ENCODE measurements at places on chromosomes 12 and 14.
A peak's percentile ranks its signal among the peaks of the same experiment; 100 is the strongest.

- no peak for DNase-seq
Observed at GRCh38 chr14:23326491-23327332, 5.5 kb downstream of the PABPN1 start.

- DNase-seq, result no peak
Observed at GRCh38 chr12:96386794-96387193, 13.4 kb downstream of the CDK17 start.

DNA sequence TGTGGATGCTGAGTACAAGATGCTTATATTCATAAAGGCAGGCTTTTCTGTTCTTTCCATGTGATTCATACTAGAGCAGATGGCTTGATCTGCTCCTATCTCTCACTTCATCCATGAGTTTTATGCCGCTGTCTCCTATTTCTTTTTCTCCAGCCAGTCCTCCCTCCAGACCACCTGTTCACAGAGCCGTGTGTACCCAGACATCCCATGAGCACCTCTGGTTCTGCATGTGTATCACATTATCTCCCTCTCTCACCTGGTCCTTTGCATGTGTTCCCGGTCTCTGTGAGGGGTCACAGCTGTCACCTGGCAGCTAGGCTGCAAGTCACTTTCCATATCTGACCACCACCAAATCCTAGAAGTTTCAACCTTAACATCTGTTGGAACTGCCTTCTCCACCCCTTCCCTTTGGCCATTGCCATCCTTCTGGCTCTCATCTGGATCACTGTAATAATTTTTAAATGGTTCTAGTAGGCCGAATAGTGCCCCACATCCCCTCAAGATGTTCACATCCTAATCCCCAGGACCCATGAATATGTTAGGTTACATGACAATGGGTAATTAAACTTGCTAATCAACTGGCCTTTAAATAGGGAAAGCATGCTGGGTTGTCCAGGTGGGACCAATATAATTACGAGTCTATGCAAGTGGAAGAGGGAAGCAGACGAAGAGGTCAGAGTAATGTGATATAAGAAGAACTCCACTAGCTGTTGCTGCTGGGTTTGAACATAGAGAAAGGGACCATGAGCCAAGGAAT lies 168.1 kb downstream of the SNAPC1 start:
- no peak for DNase-seq

DNA sequence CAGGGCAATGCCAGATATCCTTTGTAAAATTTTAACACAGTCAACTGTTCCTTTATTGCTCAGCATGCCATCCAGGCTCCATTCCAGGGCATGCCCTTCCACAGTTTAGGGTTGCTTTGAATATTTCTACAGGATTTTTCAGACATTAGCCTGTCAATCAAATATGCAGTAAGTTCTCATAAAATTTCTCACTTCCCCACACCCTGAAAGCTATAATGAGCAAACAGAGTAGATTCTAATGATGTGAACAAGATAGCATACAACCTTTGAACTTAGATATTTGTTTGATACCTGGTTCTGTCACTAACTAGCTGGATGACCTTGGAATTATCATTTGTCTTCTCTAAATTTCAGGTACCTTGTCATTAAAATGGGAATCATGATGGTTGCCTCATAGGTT lies 251.2 kb downstream of the SYT1 start:
- no peak for DNase-seq

DNA sequence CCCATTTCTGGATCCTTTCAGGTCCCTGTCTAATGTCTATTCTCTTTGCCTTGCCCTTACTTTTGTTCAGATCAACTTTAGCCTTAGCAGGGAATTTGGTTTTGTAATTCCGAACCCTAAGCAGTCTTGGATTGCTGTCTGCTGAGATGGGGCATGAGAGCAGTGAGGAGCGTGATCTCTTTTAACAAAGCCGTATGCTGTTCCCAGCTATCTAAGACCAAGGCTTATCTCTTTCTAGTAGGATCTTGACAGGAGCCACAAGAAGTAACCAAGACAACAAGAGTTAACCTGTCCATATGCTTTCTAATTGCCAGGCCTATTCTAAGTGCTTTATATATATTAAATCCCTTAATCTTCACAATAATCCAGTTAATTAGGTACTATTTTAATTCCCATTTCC lies 4.5 kb upstream of the DHRS7 start:
- DNase-seq, result no peak

DNA sequence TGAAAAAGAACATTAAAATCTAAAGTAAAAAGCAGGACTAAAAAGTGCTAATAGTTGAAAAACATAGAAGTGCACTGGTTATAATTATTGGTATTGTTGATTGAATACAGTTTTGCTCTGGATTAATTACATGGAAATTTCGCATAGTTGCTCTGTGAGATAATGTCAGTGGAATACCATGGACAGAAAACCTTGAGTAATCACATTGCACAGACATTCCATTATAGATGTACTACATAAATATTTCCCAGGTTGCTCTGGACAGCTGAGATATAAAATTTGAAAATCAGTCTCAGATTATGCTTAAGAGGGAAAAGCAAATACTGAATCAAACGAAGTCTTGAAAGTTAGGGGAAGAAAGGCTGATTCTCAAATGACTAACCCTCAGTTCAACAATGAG lies 439.3 kb upstream of the FLRT2 start:
- DNase-seq, result no peak

DNA sequence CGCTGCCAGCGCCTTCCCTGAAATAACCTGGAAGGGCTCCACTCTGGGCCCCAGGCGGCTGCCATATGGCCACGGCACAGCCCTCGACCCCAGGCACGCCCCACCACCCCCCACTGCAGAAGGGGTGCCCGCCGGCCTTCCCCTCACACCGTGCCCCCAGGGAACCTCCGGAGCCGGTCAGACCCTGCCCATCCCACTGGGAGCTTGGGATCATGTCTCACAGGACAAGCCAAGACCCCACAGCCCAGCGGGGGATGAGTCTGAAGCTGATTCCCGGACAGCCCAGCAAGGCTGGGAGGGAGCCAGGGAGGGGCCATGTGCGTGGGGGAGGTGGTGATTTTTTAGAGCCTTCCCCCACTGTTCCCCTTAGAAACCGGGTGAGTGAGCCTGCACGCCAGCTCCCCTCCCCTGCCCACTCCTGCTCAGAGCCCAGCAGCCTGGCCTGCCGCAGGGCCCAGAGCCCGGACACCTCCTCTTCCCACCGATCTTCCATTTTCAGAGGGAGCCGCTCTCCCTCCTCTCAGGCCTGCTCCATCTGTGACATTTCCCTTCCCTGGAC lies 1.4 kb downstream of the RIMBP2 start:
- DNase-seq, result no peak

- DNase-seq, result no peak
Observed at GRCh38 chr14:96320605-96321004, 42.5 kb downstream of the ATG2B start.

DNA sequence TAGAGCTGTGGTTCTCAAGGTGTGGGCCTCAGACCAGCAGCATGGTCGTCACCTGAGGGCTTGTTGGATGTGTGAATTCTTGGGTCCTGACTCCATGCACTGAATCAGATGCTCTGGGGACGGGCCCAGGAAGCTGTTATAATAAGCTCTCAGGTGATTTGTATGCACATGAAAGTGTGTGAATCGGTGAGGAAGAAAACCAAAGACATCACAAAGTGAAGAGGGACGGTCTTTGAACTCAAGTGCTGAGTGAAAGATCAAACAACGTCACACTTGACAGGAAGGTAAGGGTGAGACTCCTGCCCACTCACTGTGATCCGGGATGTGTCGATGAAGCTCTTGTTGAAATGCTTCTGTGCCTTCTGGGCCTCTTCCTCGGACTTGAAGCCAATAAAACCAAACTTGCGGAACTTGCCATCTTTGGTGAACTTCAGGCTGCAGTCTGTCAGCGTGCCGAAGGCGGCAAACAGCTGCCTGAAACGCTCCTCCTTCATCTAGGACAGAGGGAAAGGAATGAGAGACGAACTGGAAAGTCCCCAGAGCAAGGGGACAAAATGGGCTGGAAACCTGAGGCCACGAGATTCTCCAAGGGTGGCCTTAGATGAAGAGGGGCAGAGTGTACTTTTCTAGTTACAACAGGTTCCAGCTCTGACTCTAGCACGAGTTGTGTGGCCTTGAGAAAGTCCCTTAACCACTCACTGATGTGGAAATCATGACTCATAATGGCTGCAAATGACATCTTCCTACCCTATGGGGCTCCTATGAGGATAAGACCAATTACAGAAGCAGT lies 4.0 kb downstream of the RBM19 start:
- peak; percentile 10 for DNase-seq

DNA sequence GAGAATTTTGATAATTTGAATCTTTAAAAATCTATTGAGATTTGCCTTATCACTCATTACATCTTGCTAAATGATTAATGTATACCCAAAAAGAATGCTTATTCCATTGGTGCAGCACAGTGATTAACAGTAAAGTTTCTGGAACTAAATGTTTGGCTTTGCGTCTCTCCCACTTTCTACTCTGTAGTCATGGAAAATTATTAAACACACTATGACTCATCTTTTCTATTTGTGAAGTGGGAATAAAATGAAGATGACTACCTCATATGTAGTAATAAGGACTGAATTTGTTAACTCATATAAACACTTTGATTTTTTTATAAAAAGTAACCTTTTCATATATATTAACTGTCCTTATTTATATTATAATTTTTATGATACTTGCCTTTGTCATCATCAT lies 118.1 kb downstream of the RERGL start:
- DNase-seq, result no peak

- DNase-seq, result peak; percentile 3
Observed at GRCh38 chr12:46983959-46984841, 95.2 kb upstream of the PCED1B start.

DNA sequence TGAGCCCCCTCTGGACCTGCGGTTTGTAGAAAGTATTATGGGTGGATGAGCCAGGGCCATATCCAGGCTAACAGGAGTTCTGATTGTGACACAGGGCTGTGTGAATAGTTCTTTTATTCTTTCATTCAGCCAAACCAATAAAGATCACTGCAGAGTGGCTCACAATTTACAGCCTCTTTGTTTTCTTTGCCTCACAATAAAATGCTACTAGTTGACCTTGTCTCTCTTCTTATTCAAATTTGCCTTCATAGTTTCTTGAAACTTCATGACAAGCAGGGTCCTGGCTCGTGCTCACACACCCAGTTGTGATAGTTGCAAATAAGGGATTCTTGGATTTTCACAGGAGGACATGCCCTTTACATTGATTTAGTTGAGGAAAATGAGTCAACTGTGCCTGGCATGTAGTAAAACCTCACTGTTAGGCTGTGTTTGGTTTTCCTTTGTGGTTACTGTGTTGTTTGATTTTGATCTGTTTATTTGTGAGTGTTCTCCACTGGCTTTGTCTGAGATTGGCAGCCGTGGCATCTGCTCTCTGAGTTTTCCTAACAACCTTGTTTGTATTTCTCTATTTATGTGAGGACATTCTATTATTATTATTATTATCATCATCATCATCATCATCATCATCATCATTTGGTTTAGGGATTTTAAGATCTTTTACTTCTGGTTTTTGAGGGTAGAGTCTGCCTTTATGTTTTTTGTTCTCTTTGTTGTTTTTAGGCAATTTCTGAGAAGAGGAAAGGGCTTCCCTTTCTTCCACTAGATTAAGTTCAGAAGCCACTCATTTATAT lies 2.7 kb upstream of the KRT6B start:
- DNase-seq, result no peak

- DNase-seq, result no peak
Observed at GRCh38 chr14:102920273-102920997, 2.0 kb upstream of the AMN start.

- no peak for DNase-seq
Observed at GRCh38 chr12:53518381-53518780, 11.1 kb upstream of the NPFF start.

DNA sequence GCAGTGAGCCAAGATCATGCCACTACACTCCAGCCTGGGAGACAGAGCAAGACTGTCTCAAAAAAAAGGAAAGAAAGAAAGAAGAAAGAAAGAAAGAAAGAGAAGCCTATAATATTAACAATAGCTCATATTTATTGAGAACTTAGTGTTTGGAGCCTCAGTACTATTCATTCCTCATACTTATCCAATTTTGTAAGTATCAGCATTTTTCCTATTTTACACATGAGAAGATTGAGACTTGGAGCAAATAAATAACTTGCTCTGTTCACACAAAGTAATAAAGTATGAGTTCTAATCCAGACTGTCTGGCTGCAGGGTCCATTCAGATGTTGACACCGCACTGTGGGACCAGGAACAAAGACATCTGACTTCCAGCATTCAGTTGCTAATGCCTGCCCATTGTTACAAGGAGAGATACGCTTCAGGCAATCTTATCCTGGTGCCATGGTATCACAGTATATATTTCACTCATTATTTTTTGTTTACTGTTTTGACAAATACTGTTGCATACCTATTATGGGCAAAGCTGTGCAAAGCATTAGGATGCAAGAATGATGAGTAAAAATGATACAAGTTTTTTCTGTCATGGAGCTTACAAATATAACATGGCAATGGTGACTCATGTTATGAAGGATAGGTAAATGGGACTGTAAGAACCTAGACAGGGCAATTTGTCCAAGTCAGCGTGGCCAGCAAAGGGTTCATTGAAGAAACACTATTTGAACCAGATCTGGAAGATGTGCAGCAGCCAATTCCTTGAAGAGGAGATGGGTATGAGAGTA lies 21.4 kb upstream of the TMTC2 start:
- DNase-seq, result no peak

GRCh38 chr12:102680304-102680703 lies 199.9 kb upstream of the IGF1 start:
- DNase-seq, result no peak

DNA sequence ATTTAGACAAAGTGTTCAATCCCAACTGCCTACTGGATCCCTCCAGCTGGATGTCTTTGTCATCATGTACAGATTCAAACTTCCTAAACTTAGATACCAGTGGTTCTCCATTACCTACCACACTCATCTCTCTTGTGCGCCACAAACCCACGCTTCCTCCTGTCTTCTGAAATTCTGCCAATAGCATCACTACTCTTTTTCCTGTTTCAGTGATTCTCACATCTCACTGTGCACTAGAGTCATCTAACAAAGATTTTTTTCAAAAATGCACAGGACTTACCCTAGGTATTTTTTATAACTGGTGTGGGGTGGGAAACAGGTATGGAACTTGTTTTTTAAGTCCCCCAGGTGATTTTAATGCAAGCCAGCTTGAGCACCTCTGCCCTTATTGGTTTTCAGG lies 5.9 kb downstream of the PSMB5 start:
- DNase-seq, result no peak

DNA sequence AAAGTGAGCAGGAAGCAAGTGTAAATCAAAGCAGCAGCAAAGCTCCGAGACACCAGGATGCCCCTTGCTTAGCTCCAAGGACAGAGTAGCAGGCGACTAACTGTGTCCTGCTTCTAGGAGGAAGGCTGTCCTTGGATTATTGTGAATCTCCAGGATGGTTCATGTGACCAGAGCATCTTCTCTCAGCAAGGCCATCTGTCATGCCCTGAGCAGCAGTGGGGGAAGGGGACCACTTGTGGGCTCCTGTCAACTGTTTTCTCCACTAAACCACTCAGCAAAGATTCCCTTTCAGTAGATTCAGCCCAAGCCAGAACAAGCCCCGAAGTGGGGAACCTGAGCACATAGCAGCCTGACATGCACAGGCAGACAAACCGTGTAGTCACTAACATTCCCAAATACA lies 19.4 kb downstream of the MAP3K9 start:
- DNase-seq, result no peak

GRCh38 chr14:24162093-24162492 lies 1.0 kb downstream of the IRF9 start:
- DNase-seq, result no peak
